CD4-positive, alpha-beta T cell treated with Interleukin-4 for 1 hour (primary cell): ENCODE measurements at places on chromosomes 13 and 19.
A peak's percentile ranks its signal among the peaks of the same experiment; 100 is the strongest.

DNA sequence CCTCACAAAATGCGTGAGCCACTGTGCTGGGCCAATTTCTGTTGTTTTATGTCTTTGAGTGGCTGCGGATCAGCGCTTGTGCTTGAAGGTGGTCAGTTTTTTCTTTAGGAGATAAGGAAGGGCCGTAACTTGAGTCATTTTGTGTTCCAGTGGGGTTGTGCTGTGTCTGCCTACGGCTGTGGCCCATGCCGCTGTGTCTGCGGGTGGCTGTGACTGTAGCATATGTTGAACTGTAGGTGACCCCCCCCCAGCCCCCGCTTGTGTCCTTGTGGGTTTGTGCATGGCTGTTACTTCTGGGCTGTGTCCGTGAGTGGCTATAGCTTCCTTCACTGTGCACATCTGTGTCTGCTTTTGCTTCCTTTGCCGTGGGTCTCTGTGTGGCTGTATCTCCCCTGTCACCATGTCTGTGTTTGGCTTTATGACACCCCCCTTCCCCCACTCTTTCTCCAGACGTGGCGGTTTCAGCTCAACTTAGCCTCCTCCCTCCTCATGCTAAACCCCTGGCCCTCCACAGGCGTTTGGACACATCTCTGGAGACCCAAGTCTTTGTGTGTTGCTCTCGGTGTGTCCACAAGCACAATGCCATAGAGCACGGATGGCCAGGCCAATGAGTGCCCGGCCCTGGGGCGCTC is 675 bp downstream of the PPP1R14A start:
- no peak for DNase-seq

DNA sequence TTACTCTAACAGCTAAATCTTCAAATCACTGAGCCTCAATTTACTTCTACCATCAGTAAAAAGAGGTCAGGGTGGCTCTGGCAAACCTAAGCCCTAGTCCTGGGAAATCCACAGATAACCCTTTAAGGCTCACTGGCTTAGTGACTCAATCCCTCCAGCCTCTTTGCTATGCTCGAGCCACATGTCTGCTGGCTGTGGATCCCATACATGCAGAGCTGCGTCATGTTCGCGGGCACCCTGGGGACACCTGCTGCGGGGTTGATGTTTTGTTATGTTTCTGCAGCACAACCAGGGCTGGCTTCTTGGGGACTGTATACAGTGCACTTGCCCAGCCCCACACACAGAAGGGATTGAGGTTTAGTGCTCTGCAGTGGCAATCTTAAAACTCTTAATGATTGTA is 41.6 kb upstream of the C13orf42 start:
- DNase-seq, result no peak

DNA sequence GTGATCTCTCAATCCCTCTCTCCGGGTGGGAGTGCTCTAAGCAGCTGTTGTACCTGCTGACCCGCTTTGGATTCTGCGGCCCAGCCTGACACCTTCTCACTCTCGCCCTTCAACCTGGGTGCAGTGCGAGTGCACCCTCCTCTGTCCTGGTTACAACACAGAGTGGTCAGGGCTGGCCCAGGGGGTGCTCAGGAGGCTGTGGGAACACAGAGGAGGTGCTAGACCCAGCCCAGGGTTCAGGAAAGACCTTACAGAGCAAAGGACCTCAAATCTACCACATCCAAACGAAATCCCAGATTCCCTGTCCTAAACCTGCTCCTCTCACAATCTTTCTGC is 23.7 kb downstream of the ZNF175 start:
- DNase-seq, result no peak

DNA sequence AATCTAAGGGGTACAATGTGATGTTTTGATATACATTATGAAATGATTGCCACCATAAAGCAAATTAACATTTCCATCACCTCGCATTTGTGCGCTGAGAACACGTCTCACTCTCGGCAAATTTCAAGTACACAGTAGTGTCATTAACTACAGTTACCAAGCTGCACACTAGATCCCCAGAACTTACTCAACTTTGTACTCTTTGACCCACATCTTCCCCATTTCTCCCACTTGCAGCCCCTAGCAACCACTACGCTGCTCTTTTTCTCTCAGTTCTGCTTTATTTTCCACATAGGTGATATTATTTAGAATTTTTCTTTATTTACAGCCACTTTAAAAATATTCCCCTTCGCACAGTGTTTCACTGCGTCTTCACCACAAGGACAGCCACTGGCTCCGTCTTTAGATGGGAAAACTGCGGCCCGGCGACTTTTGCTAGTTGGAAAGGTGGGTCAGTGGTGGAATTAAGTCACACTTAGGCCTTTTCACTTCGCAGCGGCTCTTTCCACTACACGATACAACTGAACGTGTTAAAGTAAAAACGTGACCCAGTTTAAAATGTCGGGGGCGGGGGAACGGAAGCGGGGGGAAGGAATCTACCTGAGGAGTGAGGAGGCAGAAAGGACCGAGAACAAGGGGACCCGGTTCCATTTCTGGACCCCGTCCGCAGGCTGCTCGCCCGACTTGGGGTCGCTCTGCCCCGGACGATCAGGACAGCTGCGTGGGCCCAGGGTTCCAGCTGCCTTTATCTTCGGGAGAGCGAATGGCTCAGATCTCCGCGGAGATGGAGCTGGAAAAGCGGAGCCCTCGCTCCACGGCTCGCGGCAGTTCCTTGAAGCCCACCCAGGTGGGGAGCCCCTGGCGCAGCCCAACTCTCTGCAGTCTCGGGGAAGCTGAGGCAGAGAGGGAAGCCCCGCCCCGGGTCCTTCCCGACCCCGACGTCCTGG is 486.1 kb downstream of the UQCRFS1 start:
- DNase-seq, result no peak

- no peak for DNase-seq
Measured at GRCh38 chr19:7665076-7665475, 3.8 kb upstream of the RETN start.

DNA sequence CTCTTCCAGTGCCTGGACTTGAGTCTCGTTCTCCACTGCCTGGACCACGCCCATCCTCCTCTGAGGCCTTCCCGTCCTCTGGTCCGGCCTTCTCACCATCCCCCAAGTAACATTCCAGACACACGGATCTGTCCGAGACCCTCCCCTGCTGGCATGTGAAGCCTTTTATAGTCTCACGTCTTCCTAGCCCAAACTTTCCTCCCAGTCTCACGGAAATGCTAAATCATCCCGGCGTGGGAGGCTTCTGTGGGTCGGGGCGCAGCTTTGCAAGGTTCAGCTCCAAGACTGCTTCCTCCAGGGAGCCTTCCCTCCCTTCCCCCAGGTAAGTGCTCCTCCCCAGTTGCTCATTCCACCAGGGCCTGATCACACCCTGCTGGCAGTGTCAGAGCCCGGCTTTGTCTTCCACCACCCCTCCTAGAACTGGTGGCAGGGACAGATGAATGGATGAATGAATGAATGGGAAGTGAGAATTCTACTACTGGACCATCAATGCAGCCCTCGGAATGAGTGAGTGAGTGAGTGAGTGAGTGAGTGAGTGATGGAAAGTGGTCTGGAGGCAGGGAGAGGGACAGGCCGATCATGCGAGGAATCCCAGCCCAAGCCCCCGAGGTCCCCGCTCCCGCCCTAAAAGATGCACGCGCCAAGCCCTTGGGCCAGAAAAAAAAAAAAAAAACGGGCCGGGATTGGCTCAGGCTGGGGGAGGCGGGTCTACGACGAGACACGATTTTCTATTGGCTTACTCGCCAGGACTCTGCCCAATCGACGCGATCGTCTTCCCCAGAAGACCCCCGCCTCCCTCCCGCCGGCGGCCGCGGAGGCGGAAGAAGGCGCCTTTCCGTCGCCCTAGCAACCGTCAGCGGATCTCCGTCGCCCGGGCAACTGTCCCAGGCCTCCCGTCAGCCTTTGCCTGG is 9.3 kb downstream of the EPHX3 start:
- peak; percentile 89 for DNase-seq

DNA sequence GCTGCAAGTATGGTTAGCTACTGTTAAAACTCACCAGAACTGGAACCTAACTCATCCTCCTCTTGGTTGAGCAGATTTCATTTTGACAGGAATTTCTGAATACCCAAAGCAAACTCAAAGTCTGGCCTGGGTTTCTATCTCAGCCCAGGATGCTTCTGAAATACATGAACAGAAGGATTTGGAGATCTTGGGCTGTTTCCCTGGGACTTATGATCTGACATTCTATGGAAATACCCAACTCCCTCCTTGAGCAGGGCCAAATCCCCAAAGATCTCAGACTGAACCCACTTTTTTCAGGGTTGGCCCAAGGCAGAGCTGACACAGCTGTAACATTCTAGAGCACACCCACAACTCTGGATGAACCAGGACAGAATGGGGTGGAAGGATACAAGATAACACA is 1.1 kb upstream of the ITM2B start:
- no peak for DNase-seq

DNA sequence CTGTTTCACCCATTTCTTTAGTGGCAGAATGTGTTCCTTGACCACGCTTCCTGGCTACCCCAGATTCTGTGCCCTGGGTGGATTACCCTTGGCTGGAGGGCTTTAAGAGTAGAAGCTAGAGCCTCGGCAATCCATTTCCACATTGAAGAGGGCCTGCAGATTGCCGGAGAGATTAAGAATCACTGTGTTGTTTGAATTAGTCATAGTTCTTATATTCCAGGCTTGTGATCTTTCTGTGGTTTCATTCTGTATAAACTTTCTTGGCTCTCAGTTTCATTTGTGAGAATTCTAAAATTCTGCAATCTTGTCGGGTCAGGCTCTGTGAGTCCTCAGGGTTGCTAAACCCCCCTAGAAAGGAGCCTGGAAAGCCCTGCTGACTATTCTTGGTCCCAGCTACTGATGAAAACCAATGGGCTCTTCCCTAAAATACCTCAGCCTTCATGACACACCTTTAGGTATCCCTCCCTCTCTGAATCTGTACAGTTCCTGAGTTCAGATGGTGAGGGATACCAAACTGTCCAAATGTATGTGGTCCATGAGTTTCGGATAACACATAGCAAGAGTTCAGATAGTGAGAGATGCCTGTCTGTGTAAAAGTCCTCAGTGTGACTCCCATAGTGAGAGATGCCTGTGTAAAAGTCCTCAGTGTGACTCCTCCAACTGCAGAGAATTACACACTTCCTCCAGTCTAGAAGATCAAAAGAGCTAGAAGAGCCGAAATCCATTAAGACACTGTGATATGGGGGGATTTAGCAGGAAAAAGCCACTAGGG is 4.3 kb downstream of the PHF11 start:
- DNase-seq, result no peak

DNA sequence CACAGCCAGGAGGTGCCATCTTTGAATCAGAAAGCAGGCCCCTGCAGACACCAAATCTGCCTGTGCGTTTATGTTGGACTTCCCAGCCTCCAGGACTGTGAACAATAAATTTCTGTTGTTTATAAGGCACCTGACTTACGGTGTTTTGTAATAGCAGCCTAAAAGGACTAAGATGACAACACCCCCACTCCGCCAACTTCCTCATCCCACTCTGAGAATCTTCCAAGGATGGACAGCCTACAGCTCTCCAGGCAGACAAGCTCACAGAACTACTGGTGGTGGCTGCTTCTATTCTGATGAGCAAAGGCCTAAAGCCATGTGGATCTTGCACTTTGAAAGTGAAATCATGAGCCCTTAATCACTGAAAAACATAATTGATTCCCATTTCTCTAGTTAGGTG is 449.2 kb downstream of the TSHZ3 start:
- no peak for DNase-seq

- DNase-seq, result no peak
Measured at GRCh38 chr13:35724446-35724845, 248.0 kb upstream of the MAB21L1 start.

GRCh38 chr19:54541712-54542111 is 31.9 kb upstream of the LILRA2 start:
- no peak for DNase-seq

DNA sequence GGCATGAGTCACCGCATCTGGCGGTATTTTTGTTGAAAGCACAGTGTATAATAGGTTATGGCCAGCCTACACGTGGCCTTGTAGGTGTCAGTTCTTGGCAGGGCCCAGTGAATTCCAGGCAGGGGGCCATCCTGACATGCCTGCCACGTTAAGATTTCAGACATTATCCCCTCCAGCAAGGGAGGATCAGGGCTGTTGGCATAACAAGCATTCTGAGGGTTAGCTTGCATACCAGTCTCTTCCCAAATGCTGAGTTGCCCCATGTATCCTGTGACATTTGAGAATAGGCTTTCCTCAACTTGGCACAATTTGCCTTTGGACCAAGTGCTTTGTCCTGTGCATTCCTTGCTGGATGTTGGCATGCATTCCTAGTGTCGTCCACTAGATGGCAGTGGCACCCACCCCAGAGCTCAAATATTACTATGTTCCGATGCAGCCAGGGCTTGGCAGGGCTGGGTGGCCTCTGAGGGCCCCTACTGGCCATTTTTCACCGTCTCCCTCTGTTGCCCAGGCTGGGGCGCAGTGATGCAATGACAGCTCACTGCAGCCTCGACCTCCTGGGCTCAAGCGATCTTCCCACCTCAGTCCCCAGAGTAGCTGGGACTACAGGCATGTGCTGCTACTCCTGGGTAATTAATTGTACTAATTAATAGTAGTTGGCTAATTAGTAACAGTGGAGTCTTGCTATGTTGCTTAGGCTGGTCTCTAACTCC is 31.2 kb downstream of the NLRP12 start:
- DNase-seq, result peak; percentile 82

DNA sequence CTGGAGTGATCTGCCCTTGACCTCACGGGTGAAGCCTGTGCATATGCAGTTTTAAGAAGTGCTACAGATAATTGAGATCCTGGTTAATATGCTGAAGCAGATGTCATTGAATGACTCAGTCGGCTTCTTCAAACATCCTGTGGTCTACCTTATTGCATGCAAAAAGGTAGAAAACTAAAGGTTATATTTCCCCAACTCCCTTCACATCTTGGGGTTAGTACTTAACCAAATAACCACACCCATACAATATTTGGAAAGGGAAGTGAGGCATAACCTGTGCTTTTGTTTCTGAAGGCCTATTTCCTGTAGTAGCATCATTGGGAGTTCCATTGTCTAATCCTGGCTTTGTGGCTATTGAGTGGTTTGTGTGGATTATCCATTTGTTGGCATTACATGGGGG is 58.3 kb downstream of the RAP2A start:
- no peak for DNase-seq

DNA sequence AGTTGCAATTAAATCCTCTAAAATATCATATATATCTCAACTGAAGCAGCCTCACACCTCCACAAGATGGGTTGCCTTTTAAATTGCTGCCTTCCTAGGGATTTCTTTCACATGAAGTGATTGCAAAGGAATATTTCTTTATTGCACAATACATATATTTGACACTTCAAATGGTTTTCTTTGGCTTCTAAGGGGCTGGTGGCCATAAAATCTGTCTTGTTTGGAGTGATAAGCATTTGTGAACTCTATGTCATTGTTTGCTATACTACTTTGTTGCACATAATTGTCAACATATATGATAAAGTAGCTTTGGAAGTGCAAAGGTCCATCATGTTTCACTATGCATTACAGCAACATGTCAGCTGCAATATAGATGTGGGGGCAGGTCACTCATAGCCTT is 2380.9 kb downstream of the PCDH9 start:
- DNase-seq, result no peak

GRCh38 chr19:19524053-19524452 is 4.7 kb upstream of the YJEFN3 start:
- DNase-seq, result no peak

- no peak for DNase-seq
Measured at GRCh38 chr13:34748596-34748995, 193.5 kb upstream of the NBEA start.

- no peak for DNase-seq
Measured at GRCh38 chr13:104422668-104423067, 1356.5 kb upstream of the SLC10A2 start.
